ENCODE measurements at places on chromosomes 12 and 14.

DNA sequence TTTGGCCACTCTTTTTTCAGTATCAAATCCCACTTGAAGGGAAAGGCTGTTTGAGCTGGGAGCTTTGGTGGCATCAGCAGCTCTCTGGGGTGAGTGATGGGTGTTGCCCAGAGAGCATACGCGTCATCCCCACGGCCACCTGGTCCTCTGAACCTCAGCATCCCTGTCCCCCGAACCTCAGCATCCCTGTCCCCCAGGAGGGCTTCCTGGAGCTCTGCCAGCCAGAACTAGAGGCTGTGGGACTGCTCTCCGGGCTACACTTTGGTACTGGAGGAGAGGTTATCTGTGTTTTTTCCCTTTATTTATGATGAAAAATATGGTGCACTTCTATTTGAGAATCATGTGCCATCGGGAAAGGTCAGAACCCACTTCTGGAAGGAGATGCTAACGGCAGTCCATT, 131.5 kb upstream of the RTL1 start:
- DNase-seq: no peak

DNA sequence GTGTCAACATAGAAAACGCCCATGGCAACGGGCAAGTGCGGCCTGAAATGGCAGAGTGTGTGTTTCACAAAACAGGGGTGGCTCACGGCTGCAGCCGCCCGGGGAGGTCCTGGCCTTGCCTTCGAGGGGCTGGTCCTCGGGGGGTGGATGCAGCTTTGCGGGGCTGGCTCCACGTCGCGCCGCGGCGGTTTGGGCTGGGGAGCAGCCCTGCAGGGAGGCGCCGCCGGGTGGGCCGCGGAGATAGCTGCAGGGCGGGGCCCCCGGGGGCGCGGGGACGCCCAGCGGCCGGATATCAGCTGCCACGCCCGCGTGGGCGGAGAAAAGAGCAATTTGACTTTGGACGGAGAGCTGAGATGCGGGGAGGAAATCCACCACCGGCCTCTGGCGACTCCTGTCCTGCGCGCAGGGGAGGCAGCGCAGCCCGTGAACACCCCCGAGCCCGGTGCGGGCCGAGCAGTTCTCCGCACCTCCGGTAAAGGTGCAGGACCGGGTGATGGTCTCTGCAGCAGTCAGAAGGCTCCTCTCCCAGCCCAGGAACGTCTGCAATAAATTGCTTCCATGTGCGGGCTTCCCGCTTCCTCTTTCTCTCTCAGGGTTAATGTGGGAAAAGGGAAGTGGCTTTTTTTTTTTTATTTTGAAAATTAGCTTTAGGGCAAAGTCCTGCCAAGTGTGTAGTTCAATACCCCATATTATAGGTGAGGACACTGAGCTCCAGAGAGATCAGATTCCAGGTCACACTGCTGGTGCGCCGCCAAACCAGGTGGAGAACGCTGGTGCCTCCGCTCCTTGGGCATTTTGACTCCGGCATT, 110.5 kb downstream of the ARF6 start:
- peak; percentile 82 for DNase-seq

GRCh38 chr12:123384994-123385376, 1.1 kb downstream of the KMT5A start:
- no peak for DNase-seq

- DNase-seq: peak; percentile 84
These were observed at the start of gene GMFB for GRCh38 chr14:54488646-54489317. TSS of gene GMFB (minus strand) at chr14:54488980. CDS start at chr14:54488927, 53 bp downstream.

DNA sequence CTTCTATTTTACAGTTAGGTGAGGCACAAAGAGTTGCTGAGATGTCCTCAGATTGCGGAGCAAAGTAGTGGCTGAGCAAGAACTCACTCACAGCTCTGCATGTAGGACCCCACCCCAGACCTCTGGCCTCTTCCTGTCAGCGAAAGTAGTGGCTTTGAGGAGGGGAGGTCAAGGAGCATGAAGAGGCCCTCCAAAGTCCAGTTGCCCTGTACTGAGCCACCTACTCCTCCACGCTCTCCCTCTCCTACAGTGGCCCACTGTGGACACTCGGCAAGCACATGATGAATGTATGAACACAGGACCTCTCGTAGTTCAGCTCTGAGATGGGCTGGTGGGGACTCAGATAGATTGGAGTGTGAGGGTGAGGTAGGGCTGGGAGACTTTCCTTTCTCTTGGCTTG, 5.3 kb upstream of the PLEKHH1 start:
- no peak for DNase-seq

DNA sequence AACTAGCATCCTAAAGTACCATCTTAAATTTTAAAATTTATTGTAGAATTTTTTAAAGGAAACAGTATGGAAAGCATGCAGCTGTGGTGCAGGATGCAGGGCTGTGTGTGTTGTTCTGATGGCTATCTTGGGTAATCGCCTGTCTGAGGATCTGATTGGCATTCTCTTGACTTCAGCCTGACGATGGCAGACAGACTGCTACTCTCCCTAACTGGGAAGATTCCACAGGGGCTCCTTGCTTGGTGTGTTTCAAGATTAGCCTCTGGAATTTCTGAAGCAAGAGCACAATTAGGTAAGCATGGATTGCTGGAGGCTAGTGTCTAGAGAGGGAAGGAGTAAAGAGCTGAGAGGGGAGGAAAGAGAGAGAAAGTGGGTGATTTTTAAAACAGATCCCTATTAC, 696.8 kb upstream of the LRFN5 start:
- DNase-seq: no peak

DNA sequence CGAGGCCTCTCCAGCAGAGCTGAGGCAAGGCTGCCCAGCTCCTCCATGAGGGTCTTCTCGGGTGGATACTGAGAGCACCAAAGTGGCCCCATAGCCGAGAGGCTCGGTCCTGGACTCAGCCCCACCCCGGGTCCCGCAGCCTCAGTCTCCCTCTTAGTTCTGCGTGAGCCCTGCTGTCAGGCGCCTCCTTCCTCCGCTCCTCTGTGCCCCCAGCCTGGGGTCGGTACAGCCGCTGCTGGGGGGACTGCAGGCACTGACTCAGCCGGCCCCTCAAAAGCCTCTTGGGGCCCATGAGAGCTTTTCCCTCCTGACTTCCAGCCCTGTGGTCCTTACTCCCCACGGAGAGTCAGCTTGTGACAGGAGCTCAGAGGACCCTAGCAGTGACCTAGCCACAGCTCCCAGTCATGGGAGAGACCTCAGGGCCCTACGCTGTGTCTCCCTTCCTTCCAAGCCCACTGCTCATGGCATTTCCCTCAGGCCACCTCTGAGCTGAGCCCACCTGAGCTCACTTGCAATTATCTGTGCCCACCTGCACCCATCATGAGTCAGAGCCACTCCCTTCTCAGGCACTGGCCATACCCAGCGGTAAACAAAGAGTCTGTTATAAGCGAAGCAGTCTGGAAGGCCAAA, 295.0 kb upstream of the RTL1 start:
- DNase-seq: no peak

DNA sequence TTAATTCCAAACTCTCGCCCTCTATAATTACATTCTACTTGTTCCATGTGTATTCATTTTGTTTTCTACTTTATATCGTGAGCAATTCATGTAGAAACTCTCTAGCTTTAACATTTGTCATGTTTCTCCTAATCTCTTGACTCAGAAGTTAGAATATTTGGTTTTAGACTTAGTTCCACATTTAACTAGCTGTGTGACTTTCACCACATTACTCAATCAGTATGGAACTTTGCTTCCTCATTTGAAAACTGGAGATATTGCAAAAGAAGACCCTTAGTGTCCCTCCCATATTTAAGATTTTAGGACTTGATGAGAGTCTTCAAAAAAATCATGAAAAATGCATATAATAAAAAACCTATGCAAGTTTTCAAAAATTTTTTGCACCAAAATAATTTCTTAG, 447.5 kb downstream of the GXYLT1 start:
- no peak for DNase-seq

DNA sequence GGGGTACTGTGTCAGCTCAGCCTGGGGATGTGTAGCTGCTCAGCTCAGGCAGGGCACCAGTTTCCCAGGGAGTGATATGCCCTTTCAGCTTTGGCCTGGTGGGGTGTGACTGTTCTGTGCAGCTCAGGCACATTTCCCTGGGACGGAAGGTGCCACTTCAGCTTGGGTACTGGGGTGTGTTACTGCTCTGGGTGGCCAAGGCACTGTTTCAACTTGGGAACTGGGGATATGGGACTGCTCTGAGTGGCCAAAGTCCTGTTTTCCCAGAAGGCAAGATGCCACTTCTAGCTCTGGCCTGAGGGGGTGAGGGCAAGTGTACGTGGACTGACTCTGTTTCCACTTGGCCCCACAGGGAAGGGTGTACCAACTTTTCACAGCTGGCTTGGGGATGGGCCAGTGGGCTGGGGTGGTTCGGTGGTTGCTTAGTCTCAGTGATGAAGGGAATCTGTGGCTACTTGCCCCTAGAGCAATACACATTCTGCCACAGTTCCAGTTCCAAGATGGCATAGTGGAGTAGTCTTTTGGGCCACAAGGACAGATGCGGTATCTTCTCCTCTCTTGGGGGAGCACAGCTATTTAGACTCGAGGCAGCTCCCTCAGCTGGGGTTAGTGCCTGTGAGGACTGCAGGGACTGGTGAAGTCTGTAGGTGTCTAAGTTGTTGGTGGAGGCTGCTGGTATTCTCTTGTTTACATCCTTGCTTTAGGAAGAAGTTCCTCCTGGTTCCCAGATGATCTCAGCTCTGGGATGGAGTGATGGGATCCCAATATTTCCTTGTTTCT, 26.4 kb downstream of the TBC1D15 start:
- no peak for DNase-seq

DNA sequence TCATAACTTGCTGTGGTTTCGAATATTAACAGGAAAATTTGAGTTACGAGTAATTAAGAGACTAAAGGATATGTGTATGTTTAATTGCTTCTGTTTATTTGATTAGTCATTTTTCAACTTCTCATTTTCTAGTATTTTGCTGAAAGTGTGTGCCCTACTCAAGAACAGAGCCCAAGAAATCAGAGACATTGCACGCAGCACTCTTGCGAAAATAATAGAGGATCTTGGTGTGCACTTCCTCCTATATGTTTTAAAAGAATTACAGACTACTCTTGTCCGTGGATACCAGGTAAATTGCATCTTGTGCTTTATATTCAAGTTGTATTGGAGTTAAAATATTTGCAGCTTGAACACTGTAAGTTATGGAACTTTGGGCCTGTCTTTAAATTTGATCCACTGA, 50.8 kb downstream of the ARL1 start:
- DNase-seq: no peak

- no peak for DNase-seq
These were observed 2.2 kb downstream of the VAMP1 start for GRCh38 chr12:6468283-6468575.

GRCh38 chr14:100567009-100567876, 20.0 kb downstream of the BEGAIN start:
- no peak for DNase-seq

- DNase-seq: no peak
These were observed 186.1 kb upstream of the EEA1 start for GRCh38 chr12:93115198-93115601.

- no peak for DNase-seq
These were observed 238.8 kb upstream of the SFSWAP start for GRCh38 chr12:131471946-131472732.

GRCh38 chr12:68538726-68539614, 71.7 kb upstream of the RAP1B start:
- peak; percentile 15 for DNase-seq

DNA sequence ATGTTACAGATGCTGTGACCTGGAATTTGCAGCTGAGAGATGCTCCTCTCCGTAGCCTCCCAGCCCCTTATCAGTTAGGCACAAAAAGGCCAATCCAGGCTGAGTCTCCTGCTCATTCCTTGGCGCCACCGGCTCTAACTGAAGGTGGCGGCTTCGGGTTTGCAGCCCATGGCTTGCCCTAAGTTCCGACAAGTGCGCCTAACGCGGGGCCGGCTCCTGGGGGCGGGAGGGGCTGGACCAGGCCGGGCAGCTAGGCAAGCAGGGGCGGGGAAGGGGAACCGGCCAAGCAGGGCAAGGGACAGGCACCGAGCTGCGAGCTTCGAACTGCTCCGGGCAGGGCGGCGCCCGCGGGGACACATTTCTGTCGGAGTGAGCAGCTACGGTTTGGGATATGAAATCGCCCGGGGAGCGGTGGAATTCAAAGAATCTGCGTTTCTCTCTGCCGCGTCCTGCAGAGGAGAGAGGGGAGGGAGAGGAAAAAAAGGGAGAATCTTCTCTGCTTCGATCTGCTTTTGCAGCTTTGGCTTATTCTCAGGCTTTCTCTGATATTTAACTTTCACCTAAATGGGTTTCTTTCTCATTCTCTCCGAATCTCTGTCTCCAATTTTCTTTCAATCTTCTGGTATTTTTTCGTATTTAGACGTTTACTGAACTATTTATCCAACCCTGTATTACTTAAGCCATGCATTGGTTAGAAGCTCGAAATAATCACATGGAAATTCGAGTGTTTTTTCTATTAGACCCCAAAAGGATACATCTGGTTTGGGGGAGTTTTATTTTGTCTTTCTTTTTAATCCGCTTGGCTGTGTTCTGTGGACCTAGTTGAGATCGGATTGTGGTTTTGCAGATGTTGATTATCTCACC, 1.6 kb upstream of the HOXC12 start:
- DNase-seq: no peak

GRCh38 chr14:64877846-64878245, 1.9 kb downstream of the SPTB start:
- DNase-seq: no peak

DNA sequence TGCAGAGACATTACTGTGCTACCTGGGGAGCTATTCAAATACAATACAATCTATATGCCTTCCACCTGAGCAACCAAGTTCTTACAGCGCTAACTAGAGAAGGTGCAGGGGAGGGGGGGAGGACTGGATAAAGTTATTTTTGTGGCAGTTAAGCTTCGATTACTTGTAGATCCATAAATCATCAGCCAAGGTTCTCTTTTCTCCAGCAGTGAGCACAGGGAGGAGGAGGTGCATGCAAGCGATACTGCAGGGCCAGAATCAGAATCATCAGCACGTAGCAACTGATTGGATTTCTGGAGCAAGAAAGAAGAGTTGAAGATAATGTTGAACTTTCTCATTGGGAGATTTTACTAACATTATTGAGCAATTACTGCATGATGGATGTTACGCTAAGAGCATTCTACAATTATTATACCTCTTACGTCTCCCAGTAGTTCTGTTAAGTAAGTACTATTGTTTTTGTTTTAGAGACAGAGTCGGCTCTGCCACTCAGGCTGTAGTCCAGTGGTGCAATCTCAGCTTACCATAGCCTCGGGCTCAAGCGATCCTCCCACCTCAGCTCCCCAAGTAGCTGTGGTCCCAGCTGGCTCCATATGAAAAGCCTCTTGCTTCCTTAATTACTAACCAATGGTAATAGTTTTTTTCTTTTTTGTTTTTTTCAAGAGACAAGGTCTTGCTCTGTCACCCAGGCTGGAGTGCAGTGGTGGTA, 74.6 kb upstream of the EEA1 start:
- DNase-seq: no peak

DNA sequence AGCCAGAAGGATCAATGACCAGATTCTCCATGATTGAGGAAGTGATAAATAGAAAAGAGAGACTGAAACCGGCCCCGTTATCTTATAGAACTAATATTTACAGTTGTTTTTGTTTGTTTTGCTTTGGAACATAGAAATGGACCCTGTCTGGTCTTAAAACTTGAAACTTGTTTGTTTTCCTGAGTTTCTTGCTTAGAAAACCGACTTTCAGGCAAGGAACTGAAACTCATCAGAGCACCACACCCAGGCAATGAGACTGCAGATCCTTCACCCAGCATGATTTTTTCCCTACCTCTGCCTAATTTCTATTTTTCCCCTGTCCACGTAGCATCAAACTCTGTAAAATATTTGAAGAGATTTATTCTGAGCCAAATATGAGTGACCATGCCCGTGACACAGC, 10.6 kb upstream of the CLEC12A start:
- DNase-seq: no peak

All from stimulated activated naive B cell treated with anti-CD40 and anti-IgM and Interleukin-4, amounts not matched to agents 10 μg/mL and 1 μg/mL and 100 μg/mL, for 72 hours (primary cell).